B cell (primary cell): ENCODE measurements at places on chromosomes 2 and 18. TPM values are rescaled to one million over a fixed set of nuclear protein-coding genes. Genes with fewer than 3 reads are reported as not detected.

DNA sequence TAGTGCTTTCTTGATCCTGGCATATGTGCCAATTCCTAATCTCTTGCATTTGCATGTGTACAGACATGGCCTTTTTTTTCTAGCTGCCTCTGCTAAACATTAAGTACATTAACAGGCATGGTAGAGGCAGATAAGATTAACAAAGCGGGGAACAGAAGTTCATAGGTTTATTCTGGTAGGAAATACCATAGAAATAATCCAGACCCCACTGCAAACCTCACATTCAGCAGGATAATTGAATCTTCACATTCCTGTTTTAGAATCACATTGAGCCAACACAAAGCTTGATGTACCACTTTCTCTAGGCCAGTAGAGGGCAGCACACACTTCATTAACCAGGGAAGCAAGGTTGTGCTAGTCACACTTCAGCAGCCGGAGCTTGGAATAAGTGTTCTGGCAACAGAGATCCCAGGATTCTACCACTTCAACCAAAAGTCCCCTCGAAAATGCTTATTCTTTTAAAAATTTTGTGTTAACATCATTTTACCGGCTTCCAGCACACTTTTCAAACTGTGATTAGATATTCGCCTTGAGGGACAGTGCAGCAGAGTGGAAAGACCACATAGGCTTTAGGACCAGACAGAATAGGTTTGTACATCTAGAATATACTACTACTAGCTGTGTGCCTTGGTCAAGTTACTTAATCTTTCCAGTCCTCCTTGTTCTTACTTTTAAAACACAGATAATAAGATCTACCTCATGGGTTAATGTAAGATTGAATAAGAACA, 420.2 kb upstream of the CHST9 start:
- DNase-seq: peak; percentile 12

DNA sequence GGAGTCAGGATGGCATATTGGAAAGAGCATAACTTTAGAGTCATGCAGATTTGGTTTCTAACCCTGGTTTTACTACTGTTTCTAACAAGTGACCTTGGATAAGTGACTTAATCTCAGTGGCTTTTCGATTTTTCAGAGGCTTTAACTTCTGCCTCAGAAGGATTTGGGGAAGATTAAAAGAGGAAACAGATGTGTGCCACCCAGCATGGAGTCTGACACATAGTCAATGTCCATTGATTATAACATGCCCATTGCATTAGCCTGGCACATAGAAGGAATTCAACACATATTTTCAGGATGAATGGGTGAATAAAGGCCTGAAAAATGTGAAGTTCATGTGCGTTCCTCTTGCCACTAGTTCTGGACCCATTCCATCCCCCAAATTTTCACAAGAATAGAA, 438.2 kb downstream of the EPHA4 start:
- no peak for DNase-seq

The ONECUT2 gene
- not detected in 2 replicates for total RNA-seq

DNA sequence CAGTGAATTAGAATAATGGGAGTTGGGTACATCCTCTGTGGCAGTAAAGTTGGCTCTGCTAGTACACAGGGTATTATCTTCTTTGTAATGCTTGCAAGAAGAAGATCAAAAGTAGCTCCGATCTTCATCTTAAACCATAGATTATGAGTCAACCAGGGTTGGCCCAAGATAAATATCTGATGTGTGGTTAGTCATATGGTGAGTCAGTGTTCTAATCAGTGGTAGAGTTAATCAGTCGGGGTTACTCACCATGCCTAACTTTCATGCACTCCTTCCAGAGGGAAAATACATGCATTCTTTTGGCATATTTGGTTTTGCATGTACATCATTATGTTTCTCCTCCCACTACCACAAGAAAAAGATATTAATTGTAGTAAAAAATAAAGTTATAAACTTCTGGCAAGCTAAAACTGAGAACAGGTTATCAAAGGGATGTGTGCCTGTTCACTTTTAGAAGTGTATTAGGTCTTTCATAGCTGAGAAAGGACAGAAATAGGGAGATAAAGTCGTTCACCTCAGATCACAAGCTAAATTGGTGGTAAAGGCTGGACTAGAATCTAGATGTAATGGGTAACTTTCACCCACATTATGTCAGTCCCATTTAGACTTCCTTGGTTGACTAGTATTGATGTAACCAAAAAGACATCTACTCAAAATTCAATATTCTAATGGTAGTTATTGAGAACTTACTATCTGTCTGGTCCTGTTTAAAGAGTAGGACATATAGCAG, 684.4 kb downstream of the IRS1 start:
- no peak for DNase-seq

The FAM237A gene
- total RNA-seq: not detected in 2 replicates

The SERPINB3 gene
- not detected in 2 replicates for total RNA-seq

GRCh38 chr18:35713545-35713944, 132.0 kb downstream of the GALNT1 start:
- no peak for DNase-seq

GRCh38 chr2:239200646-239201530, 199.9 kb downstream of the HDAC4 start:
- DNase-seq: no peak

DNA sequence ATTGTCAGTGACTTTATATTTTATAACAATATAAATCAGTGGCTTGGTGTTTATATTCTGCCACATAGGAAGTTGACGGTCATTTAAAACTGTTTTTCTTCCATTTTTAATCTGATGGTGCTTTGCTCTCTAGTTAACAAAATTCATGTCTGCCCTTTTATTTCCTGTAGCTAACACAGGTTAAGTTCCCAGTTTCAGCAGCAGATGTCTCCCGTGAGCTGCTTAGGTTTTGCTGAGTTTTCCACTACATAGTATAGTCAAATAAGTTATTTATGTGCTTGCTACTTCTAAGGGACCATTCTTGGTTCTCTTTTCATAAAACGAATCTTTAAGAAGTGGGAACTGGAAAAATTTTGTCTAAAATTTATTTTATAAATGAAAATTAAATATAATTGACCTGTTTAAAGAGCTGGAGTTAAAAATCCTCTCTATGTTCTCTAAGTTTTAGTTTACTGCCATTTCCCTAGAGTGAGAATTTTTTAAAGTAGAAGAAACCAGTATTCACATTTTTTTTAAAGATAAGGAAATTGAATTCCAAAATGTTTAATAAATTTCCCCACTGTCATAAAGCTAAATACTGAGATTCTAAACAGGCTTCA, 20.6 kb downstream of the HTR2B start:
- DNase-seq: peak; percentile 73

DNA sequence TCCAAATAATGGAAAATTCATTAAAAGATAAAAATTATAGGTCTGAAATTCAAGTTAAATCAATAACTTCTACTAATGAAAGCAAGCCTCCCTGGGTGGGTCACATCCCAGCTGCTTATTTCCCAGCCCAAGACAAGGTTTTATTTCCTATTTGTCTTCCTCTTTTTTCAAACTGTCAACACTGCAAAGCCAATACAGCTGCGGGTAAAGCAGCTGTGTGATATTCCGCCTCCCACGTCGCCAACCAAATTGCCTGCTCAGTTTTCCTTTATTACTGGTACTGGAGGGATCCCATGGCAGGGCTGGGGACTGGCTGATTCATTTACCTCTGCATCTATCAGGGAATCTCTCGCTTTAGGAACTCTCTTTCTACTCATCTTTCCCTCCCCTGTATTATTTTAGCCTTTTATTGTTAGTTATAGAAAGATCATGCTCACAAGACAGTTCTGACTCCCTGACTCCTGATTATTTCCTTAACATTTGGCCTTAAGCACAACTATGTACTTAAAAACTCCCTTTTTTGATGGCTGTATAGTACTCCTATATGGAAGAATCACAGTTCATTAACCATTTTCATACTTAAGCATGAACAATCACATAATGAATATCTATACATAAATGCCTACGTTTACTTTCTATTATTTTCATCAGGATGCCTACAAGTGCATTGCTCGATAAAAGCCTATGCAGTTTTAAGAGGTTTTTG, 253.1 kb downstream of the CDCA7 start:
- DNase-seq: no peak

The SETBP1 gene
- 129 and 141 TPM in 2 replicates for total RNA-seq

DNA sequence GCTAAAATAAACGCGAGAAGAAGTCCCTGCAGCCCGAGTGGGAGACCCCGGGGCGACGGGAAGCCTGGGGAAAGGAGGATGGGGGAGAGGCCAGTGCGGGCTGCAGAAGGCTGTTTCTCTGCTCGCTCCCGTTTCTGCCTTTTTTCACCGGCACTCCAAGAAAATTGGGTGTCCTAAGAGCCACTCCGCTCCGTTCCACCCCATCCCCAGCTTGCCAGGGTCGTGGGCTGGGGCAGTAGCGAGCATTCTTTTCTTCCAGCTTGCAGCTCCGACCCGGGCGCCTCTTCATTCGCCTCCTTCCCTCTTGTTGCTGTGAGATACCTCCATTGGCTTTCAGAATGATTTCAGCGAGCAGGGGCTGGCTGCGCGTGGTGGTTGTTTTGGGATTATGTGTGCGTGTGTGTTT, 1.1 kb downstream of the HOXD3 start:
- peak; percentile 17 for DNase-seq

GRCh38 chr2:191369034-191369433, 123.8 kb downstream of the MYO1B start:
- DNase-seq: peak; percentile 14

DNA sequence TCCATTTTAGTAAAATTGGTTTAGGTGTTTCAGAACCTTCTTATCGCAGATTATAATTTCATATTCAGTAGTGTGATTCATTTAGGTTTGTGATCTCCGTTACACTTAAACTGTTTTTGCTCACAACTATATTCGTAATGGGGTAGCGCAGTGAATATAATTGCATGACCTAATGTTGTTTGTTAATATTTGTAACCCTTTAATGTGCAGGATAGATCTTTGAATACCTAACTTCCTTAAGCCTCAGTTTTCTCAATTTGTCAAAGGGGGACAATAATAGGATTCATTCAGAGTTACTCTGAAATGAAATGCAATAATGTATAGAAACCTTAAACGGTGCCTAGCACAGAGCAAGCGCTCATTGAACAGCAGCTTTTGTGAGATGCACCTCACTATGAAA, 558 bp upstream of the ZDBF2 start:
- DNase-seq: no peak

DNA sequence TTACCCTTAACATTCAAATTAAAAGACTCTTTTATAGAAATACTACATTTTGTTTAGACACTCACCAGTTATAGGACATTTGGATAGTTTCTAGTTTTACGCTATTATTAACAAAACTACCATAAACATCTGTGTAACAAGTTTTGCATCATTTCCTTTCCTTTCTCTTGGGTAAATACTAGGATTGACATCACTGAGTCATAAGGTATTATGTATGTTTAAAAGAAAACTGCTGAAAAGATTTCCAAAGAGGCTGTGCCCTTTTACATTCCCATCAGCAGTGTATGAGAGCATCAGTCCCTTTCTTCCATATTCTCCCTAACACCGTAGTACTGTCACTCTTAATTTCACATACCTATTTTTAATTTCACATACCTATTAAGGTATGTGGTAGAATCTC, 130.6 kb downstream of the USP34 start:
- DNase-seq: no peak

The UGT1A1 gene
- total RNA-seq: not detected in 2 replicates

DNA sequence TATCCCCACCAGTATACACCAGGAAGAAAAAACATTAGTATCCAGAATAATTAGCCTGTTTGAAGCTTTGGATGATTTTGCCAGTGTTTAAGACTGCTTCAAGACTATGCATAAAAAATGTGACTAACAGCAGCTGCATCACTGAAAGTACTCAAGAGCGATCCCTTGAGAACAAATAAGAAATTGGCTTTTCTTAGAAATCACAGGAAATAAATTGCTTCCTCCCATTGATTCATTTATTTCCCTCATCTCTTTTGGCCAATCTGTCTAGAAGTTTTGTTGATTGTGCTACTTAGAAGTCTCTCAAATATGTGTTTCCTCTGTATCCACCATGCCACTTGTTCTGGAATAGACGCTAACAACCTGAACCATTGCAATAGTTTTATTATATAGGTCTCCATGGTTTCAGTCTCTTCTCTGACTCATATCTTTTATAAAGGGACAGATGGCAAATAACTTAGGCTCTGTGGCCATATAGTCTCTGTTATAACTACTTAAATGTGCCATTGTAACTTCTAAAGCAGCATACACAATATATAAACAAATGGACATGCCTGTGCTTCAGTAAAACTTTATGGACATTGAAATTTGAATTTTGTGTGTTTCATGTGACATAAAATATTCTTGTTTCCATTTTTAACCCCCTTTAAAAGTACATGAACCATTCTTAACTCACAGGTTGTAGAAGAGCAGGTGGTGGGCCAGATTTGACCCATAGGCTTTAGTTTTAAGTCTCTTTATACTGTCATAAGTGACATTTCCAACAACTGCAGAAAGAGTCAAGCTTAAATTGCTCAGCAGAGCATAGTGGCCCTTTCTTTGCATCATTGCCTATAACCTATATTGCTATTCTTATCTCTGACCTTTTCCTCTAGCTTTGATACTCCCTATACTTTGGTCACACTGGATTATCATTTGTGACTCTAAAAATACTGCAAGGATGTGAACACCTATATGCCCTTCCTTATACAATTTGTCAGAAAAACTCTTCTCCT, 123.9 kb downstream of the MC4R start:
- no peak for DNase-seq

GRCh38 chr2:501667-502066, 175.5 kb downstream of the TMEM18 start:
- no peak for DNase-seq

The EGR4 gene
- total RNA-seq: 0.30 and 0.41 TPM in 2 replicates

The SLC9A4 gene
- 0.07 and 0.20 TPM in 2 replicates for total RNA-seq

DNA sequence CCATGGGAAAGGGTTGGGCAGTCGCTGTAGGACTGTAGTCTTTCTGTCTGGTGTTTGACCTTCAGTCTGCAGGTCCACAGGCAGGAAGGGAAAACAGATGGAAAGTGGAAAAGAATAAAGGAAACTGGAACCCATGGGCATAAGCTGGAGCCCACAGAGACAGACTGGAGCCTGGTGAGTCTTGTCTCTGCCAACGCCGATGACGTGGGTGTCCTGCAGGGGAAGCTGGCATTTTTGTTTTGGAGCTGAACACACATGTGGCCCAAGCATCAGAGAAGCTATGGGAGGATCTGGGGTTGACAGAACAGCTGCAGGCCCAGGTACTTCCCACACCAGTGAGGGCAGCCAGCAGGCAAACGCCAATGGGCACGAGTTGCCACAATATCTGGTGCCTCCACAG, 28.2 kb upstream of the SOCS6 start:
- DNase-seq: no peak

DNA sequence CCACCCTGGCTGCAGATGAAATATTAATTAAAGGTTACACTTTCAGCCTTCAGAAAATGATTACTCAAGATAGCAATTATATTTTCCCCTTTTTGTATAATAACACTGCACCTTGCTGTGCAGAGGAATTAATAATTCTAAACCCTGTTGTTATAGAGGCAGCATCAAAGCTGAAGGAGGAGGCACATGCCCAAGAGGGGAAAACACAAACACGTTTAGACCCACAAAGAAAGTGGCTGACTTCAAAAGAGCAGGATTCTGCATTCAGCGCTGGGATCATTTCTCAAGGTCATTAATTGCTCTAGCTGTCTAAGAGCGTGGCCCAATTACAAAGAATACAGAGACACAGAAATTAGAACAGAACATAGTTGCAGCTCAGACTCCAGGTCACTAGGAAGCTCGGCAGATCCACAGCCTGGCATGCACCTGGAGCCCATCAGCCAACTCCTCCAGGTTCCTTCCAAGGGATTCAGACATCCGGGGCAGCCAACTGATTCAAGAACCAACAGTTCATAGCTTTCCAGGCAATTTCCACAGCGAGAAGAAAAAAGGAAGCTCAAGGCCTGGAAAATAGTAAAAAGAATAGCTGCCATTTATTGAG, 102.3 kb upstream of the ID2 start:
- no peak for DNase-seq
